HT-29 (cell line): ENCODE measurements at places on chromosomes 16 and 17. TPM values are rescaled to one million over a fixed set of nuclear protein-coding genes. Genes with fewer than 3 reads are reported as not detected.

NPIPA5 gene
- 0.29 TPM in 1 of 2 replicates, not detected in the other for total RNA-seq

ANKRD40CL gene
- 0.99 and 1.1 TPM in 2 replicates for total RNA-seq

TLCD2 gene
- total RNA-seq = 0.56 and 0.97 TPM in 2 replicates

SBK1 gene
- total RNA-seq = 0.42 and 1.1 TPM in 2 replicates

KRTAP1-1 gene
- total RNA-seq = 0.42 and 0.64 TPM in 2 replicates

PRRT2 gene
- total RNA-seq = 0.23 TPM in 1 of 2 replicates, not detected in the other

SPNS2 gene
- total RNA-seq = 172 and 193 TPM in 2 replicates

DHRS7C gene
- total RNA-seq = not detected in 2 replicates

GAST gene
- total RNA-seq = not detected in 2 replicates

KRTAP9-8 gene
- total RNA-seq = not detected in 2 replicates

IGF2BP1 gene
- not detected in 2 replicates for total RNA-seq

KRTAP1-4 gene
- not detected in 2 replicates for total RNA-seq

SSTR5 gene
- total RNA-seq = 1.6 and 5.1 TPM in 2 replicates

CCL14 gene
- 0.15 and 0.37 TPM in 2 replicates for total RNA-seq

MMP28 gene
- 0.18 and 0.25 TPM in 2 replicates for total RNA-seq

MT1E gene
- total RNA-seq = 493 and 525 TPM in 2 replicates

MBTD1 gene
- total RNA-seq = 5.9 and 8.3 TPM in 2 replicates

FN3K gene
- total RNA-seq = 0.97 and 1.6 TPM in 2 replicates

HSF5 gene
- total RNA-seq = not detected in 2 replicates

TMC5 gene
- total RNA-seq = 24.2 and 24.9 TPM in 2 replicates

SNRNP25 gene
- 64.8 and 67.5 TPM in 2 replicates for total RNA-seq

CDH8 gene
- total RNA-seq = not detected in 2 replicates

FGF11 gene
- 0.46 and 0.52 TPM in 2 replicates for total RNA-seq

MEOX1 gene
- not detected in 2 replicates for total RNA-seq

WNT3 gene
- 0.08 TPM in 2 replicates for total RNA-seq

SOST gene
- total RNA-seq = not detected in 2 replicates

P2RX1 gene
- 0.03 TPM in 1 of 2 replicates, not detected in the other for total RNA-seq

PRSS36 gene
- total RNA-seq = 2.3 and 4.1 TPM in 2 replicates

ADGRG1 gene
- 138 TPM in 2 replicates for total RNA-seq

TNFRSF13B gene
- not detected in 2 replicates for total RNA-seq

DNAH17 gene
- total RNA-seq = not detected in 2 replicates

ALDH3A1 gene
- total RNA-seq = 20.0 and 37.7 TPM in 2 replicates

MEIOC gene
- total RNA-seq = not detected in 2 replicates

CDH13 gene
- not detected in 2 replicates for total RNA-seq

RAB34 gene
- total RNA-seq = 0.97 TPM in 1 of 2 replicates, not detected in the other

TMEM88 gene
- total RNA-seq = 0.43 and 0.50 TPM in 2 replicates

SEPTIN12 gene
- total RNA-seq = 0.76 TPM in 1 of 2 replicates, not detected in the other

GPR142 gene
- total RNA-seq = 0.15 and 1.3 TPM in 2 replicates

SLC47A1 gene
- total RNA-seq = not detected in 2 replicates

PLA2G10 gene
- 0.33 TPM in 1 of 2 replicates, not detected in the other for total RNA-seq

PRAC1 gene
- total RNA-seq = not detected in 2 replicates

PMFBP1 gene
- 2.3 TPM in 1 of 2 replicates, not detected in the other for total RNA-seq

ZNF668 gene
- total RNA-seq = 21.6 and 29.8 TPM in 2 replicates

RND2 gene
- total RNA-seq = 0.13 TPM in 1 of 2 replicates, not detected in the other

TP53TG3C gene
- total RNA-seq = not detected in 2 replicates

TUBB3 gene
- total RNA-seq = 8.7 and 8.8 TPM in 2 replicates

CBX8 gene
- 14.4 and 14.9 TPM in 2 replicates for total RNA-seq

EPN3 gene
- 25.6 and 25.8 TPM in 2 replicates for total RNA-seq
